LHCN-M2 (cell line): ENCODE measurements at places on chromosomes 5 and 9.

GRCh38 chr5:170021506-170021905 is 41.2 kb upstream of the INSYN2B start:
- no peak for DNase-seq

GRCh38 chr9:134644725-134645606 is 3.4 kb downstream of the COL5A1 start:
- peak; percentile 98 for DNase-seq

DNA sequence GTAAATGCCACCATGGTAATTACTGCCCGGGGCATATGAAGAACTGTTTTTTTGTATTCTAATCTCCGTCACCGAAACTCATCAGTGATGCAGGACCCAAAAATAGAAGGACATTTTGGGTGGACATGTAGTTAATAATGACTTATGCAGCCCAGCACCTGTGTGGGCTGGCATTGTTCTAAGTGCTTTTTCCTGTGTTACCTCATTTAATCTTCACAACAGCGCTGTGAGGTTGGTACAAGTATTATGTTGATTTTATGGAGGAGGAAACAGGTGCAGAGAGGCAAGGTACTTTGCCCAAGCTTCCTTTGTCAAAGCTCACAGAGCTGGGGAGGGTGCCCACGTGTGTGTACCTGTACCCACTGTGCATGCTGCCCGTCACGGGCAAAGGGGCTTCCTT is 58.4 kb downstream of the DAPK1 start:
- no peak for DNase-seq

- no peak for DNase-seq
Measured at GRCh38 chr5:10339058-10339811, 14.3 kb upstream of the MARCHF6 start.

DNA sequence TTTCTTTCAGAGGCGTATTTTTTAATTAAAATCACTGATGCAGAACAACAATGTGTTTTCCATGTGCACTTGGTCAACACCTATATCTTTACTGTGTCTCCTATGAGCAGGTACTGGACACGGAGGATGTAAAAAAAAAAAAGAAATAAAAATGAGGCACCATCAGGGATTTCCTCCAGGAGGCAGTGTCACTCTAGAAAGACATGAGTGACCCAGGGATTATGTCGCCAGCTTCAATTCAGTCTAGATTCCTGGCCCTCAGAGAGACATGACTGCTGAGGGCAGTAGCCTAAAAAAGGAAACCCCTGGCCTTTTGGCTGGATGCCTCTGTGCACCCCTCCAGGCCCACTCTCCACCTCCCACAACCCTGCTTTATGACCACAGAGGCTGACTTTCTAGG is 18.3 kb upstream of the IL33 start:
- peak; percentile 20 for DNase-seq

DNA sequence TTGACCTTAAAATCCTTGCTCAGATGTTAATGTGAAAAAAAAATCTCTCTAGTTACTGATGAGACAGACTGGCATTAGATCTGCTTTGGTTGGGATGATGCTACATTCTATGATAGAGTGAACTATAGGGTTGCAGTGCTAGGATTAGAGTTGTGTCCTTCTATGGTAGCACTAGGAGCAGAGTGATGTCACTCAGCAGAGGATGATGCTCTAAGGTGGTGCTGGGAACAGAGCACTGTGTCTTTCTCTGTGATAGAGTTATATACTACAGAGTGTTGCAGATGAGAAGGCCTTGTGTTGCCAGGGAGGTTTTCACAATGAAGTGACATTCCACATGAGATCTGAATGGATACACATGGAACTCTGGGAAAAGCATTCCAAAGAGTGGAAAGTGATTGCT is 462.3 kb downstream of the CDH12 start:
- no peak for DNase-seq

- DNase-seq = peak; percentile 19
Measured at GRCh38 chr9:93531374-93531773, 45.0 kb upstream of the PHF2 start.

GRCh38 chr9:13555516-13555915 is 276.0 kb upstream of the MPDZ start:
- no peak for DNase-seq

GRCh38 chr9:117073539-117074341 is 341.1 kb downstream of the ASTN2 start:
- DNase-seq = peak; percentile 36
